ENCODE measurements at places on chromosomes 1 and 21.

DNA sequence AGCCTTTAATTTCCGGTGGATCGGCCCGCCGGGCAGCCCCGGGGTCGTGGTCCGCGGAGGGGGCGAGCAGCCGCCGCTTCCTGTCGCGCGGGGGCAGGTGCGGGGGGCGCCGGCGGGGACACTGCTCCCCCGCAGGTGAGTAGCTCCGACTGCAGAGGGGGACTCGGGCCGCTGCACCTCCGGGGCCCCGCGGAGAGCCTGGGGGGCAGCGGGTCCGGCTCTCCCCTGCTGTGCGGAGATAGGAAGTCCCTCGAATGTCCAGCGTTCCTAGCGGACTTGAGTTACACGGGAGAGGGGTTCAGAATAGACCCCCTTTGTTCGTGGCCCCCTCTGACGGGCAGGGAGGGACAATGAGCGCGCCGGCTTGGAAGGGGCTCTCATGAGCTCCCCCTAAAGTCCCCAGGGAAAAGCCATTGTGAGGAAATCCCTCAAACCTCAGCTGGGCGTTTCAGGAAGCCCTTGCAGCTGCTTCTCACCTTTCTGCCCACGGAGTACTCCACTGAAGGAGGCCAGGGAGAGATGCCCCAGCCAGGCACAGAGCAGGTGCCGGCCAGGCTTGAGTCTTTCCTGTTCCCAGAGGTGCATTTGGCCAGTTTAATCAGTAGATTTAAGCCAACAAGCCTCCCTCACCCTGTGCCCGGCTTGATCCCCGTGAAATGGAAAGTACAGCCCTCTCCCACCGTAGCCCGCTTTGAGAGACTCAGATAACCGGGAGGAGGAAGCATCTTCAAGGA is 925 bp downstream of the PDE9A start:
- DNase-seq = no peak

DNA sequence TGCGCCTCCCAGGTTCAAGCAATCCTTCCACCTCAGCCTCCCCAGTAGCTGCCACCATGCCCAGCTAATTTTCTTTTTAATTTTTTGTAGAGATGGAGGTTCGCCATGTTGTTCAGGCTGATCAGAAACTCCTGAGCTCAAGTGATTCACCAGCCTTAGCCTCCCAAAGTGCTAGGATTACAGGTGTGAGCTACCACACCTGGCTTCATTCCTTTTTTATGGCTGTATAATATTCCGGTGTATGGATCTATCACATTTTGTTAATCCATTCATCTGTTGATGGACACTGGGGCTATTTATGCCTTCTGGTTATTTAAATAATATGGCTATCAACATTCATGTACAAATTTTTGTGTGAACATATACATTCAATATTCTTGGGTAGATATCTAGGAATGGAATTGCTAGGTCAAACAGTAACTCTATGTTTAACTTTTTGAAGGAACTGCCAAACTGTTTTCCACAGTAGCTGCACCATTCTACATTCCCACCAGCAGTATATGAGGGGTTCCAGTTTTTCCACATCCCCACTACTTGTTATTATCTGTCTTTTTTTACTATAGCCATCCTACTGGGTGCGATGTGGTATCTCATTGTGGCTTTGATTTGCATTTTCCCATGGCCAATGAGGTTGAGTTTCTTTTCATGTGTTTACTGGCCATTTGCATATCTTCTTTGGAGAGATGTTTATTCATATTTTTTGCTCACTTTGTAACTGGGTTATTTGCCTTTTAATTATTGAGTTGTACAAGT is 11.0 kb downstream of the SLC27A3 start:
- no peak for DNase-seq

DNA sequence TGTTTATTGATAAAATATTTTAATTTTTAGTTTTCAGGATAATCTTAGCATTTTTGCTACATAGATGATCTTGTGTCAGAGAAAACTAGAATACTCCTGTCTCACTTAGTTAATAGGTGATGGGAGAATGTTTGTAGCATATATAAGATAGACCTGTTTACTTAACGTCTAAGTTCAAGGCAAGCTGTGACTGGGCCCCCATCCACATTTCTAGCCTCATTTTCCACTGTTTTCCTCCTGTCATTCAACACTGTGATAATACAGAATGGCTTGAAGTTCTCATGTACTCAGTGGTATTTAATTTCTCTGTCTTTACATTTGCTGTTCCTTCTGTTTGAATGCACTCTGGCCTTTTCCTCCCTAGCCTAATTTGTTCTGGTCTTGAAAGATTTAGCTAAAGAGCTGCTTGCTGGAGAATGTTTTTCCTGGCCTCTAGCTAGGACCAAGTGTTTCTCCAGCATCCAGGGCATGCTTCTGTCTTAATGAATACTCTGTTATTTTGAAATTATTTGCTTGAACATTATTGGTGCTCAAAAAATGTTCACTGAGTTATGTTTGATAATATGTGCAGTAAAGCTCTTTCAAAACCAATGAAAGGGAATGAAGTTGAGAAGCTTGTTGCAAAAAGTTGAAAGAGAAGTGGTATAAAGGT is 37.3 kb downstream of the USP25 start:
- no peak for DNase-seq

- no peak for DNase-seq
Measured at GRCh38 chr1:38738207-38738606, 121.4 kb downstream of the RRAGC start.

GRCh38 chr1:166918956-166919316 is 42.9 kb upstream of the TADA1 start:
- DNase-seq = no peak

- DNase-seq = no peak
Measured at GRCh38 chr1:6499296-6499695, 7.8 kb upstream of the PLEKHG5 start.

GRCh38 chr1:59074598-59074997 is 222.3 kb upstream of the FGGY start:
- DNase-seq = no peak

- no peak for DNase-seq
Measured at GRCh38 chr1:26721669-26722355, 26.0 kb downstream of the ARID1A start.

DNA sequence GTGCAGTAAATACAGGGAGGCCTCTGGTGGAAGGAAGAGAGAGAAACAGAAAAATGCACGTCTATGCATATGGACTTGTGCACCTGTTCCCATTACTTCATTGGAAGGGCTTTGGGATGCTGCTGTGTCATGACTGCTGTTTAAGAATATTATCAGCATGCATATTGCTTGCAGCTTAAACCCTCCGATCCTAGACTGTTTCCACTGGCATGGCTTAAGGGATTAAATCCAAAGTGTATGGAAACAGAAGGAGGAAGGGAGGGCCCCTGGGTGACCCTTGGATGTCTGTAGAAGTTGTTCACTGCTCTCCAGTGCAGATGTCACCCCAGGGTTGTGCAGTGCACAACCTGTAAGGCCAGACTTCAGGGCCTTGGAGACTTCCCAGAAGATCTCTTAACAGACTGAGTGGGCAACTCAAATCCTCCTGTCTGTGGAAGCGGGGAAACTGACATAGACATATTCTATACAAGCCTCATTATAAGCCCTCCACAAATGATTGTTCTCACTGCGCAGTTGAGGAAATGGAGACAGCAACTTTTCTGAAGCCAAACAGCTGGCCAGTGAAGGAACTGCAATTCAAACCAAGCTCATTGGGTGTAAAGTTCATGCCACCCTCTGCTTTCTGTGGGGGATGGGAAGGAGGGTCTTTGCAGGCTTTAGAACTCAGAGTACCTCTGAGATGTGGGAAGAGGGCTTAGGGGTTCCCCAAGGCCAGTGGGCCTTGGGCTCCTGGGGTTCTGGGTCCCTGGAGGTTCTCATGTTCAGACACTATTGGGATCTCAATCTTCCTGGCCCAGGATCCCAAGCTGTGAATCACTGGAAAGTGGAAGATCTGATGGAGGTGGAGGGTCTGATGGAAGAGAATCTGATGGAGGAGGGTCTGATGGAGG is 73.8 kb downstream of the UMODL1 start:
- DNase-seq = no peak

DNA sequence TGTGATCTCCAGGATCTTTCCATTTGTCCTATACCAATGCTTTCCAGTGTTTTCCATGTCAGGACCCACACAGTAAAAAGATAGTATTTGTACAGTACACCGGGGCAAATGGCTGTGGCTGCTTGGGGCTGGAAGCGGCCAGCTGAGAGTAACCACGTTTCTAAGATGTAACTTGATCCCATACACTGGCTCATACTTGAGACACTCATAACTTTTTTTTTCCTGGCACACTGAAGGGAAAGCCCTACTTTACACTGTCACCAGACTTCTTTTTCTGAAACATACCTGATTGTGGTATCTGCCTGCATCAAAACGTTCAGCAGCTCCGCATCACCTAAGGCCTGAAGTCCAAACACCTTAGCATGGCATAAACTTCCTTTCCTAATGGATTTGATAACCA is 21.6 kb downstream of the VPS13D start:
- DNase-seq = no peak

- no peak for DNase-seq
Measured at GRCh38 chr1:224678168-224678567, 62.1 kb downstream of the CNIH3 start.

DNA sequence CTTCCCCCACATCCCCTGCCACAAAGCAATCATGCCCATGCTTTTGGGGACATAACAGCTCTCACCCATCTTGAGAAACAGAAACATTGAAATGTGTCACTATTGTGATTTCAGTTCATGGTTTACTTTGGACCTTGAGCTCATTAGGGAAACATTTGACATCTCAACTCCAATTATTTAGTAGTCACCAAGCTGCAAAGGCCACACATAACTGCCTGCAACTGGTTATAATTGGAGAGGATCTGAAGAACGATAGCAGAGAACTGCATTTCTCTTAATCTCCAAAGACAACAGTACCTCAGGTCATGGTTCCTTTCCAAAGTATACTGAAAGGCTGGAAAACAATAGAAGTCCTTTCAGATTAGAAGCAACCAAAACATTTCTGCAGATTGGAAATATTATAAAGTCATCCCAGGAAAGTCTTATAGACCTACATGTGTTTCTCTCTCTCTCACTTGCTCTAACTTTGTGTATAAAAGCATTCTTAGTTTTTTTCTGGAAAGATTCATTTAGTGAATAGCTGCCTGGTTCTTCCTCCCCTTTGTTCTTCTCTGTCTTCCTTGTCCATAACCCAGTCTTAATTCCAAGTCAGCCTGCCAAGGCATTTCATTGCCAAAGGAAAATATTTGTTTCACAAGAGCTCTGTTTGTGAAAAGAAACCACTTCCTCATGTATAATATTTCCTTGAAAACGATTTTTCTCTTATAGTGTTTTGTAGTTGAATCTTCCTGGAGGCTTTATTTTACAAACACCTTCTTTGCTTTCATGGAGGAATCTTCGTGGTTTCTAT is 426.8 kb downstream of the ADGRL2 start:
- DNase-seq = no peak

DNA sequence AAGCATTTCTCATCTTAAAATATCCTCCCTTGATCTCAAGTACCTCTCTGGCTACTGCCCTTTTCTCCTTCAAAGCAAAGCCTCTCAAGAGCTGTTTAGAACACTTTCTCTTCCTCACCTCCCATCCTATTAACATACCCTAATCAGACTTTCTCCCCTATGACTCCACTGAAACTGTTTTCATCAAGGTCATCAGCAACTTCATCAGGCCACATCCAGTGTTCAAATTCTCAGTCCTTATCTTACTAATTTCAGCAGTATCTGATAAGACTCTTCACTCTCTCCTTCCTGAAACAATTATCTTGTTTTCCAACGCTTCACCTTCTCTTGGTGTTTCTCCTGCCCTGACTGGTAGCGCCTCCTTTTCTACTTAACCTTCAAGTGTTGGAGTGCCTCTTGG is 1.5 kb upstream of the RAP1A start:
- DNase-seq = no peak

DNA sequence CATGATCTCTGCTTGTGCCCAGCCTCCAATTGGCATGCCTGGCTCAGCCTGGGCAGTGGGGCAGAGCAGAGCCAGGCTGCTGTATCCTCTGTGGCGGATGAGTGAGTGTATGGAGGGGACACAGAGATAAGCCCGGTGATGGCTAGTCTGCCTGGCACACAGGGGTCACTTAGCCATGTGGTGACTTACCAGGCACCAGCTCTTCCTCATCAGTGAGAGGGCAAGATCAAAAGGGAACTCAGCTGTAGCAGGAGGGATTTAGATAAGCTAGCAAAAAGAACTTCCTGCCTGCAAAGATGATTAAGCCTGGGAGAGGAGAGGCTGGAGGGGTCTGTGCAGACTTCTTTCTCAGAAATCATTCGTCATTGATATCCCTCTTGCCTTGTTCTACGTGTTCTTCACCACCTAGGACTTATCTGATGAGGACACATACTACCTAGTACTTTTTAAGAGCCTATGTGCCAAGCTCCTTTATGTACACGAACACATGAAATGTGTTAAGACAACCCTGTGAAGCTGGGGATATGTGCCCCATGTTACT is 7.9 kb downstream of the KIF21B start:
- no peak for DNase-seq

Data from stimulated activated CD8-positive, alpha-beta memory T cell treated with anti-CD3 and anti-CD28 coated beads, Interleukin-4, amount 100 ng/mL, for 1 hour (primary cell).